Cortex of kidney (tissue), 1 donor: ENCODE measurements at places on chromosomes 7 and 10.

- DNase-seq = no peak
These were observed 171.1 kb upstream of the GRB10 start for GRCh38 chr7:50953820-50954219.

DNA sequence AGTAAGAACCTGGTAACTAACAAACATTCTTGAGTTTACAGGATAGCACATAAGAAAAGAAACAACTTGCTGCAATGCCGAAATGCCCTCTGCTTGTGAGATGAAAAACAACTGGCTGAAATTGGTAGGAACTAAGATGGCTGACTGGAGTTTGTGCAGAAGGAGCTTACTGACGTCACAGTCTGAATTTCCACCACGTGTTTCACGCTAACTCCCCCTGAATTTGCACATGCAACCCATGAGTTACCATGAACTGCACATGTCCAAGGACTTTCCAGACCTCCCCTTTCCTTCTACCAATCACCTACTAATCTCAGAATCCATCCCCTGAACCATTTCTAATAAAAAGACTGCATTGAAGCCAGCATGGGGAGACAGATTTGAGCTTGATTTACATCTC, 86.3 kb upstream of the KCND2 start:
- no peak for DNase-seq

GRCh38 chr10:22087402-22087738, 83.8 kb upstream of the DNAJC1 start:
- DNase-seq = no peak

- DNase-seq = no peak
These were observed 64.8 kb upstream of the TFEC start for GRCh38 chr7:116095396-116095795.

GRCh38 chr10:35015843-35016408, 74.2 kb downstream of the CUL2 start:
- no peak for DNase-seq

DNA sequence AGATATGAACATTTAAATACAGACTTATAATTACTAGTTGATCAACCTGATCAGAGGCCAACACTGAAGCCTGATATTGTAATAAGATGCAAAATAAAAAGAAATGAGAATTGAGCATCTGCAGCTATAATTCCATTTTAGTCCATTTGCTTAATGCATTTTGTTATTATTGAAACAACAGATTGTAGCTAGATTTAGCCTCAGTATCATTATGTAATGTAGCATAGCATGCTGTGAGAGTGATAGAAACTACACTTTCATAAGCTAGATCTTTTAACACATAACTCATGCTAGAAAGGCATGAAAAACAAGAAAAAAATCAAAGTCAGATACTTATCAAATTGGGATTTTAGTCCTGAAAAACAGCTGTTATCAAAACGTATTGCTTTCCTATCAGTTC, 292.7 kb upstream of the ADARB2 start:
- DNase-seq = no peak

DNA sequence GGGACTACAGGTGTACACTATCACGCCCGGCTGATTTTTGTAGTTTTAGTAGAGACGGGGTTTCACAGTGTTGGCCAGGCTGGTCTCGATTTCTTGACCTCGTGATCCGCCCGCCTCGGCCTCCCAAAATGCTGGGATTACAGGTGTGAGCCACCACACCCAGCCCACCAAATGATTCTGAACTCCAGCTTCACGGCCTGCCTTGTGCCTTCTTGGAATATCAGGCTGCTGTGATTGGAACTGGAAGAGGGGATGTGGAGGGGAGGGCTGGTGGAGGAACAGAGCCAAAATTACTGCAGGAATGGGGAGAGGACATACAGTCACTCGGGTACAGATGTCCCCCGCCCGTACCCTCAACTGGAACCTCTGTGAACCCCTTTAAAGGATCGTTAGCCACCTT, 268.4 kb downstream of the ACTR3B start:
- DNase-seq = no peak

- no peak for DNase-seq
These were observed 170.9 kb downstream of the RAMP3 start for GRCh38 chr7:45328403-45328981.

GRCh38 chr10:112525200-112525599, 78.2 kb downstream of the VTI1A start:
- no peak for DNase-seq

DNA sequence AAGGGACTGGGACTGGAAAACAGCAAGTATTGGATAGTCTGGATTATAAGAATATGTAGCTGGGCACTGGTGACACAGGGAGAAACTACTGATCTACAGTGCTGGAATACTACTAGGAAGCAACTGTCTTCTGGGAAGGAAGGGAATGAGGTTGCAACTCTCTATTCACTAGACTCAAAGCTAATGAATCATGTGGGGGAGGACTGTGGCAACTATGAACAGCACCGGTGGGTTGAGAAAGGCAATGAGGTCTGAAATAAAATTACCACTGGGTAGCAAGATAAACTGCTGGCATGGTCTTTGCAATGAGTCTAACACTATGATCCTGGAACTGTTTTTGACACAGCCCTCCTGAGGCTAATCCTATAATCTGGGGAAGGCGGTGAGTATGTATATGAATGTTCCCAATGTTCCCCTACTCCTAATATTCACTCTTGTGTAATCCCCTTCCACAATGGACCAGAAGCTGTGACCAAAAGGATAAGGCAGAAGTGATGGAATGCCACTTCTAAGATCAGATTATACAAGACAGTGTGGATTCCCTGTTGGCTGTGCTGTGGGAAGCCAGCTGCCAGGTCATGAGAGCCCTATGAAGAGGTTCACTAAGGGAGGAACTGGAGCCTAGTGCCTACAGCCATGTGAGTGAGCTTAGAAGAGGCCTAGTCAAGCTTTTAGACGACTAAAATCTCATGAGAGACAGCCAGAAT, 101.3 kb upstream of the DNAJB12 start:
- DNase-seq = no peak

- DNase-seq = no peak
These were observed 57.5 kb downstream of the UNCX start for GRCh38 chr7:1290026-1290678.

- DNase-seq = no peak
These were observed 39.2 kb downstream of the ENO4 start for GRCh38 chr10:116888380-116889055.

GRCh38 chr7:98879198-98879978, 1.1 kb downstream of the TRRAP start:
- no peak for DNase-seq

- DNase-seq = no peak
These were observed 37.7 kb upstream of the ZNF32 start for GRCh38 chr10:43686414-43686813.

- no peak for DNase-seq
These were observed 763.2 kb upstream of the LRRTM3 start for GRCh38 chr10:66162560-66163143.

- no peak for DNase-seq
These were observed 75.6 kb upstream of the GPR22 start for GRCh38 chr7:107394276-107394675.

DNA sequence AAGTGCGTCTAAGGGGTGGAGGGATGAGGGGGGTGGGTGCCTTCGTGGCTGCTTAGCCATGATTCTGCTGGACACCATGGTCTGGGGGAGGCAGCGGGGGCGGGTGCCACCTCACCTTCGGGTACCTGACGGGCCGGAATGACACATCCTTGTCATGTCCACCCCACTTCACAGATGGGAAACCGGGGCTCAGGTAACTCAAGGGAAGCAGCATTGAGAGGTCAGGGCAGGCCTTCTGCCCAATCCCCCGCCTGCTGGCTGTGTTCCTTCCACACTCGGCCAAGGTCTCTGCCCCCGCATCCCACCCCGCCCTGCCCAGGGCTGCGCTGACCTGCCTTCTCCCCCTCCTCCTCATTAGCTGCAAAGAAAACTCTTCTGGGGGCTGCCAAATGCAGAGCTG, 598.0 kb downstream of the PTPRN2 start:
- no peak for DNase-seq

DNA sequence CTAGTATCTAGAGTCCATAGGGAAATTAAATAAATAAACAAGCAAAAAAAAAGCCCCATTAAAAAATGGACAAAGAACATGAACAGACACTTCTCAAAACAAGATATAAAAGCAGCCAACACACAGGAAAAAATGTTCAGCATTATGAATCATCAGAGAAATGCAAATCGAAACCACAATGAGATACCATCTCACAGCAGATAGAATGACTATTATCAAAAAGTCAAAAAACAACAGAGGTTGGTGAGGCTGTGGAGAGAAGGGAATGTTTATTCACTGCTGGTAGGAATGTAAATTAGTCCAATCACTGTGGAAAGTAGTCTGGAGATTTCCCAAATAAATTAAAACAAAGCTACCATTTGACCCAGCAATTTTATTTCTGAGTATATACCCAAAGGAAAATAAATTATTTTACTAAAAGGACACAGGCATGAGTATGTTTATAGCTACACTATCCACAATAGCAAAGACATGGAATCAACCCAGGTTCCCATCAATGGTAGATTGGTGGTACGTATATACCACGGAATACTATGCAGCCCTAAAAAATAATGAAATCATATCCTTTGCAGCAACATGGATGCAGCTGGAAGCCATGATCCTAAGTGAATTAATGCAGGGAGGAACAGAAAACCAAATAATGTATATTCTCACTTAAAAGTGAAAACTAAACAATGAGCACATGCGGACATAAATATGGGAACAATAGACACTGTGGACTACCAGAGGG, 366.5 kb upstream of the SEMA3C start:
- DNase-seq = no peak

DNA sequence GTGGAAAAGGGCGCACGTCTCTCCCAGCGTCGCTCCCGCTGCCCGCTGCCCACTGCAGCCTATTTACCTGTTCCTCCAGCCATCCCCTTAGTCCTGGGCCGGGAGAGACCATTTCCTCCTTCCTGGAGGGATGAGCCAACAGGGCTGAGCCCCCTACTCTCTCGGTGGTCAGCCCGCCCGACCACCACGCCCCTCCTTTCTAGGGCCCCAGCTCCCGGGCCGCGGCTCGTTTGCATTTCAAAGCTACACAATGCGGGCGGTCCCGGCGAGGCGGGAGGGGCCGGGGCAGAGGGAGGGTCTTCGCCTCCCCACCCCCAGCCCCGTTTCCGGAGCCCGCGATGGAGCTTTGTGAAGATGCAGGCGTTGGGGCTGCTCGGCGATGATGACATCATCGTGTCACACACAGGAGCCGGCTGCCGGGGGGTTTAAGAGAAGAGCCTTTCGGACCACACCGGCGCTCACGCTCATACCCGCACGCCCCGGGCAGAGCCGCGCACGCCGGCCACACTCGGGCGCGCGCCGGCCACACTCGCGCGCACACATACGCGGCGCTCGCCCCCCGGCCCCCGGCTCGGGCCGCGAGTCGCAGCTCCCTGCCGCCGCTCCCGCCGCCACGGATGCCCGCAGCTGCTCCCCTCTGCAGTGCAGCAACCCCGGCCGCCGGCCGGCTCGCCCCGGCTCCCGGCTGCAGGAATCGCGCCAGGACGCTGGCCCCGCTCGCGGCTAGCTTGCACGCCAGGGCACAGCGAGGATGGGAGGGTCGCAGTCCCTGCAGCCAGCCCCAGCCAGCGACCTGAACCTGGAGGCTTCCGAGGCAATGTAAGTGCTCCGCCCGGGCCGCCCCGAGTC, 107.7 kb upstream of the BTBD16 start:
- DNase-seq = no peak

DNA sequence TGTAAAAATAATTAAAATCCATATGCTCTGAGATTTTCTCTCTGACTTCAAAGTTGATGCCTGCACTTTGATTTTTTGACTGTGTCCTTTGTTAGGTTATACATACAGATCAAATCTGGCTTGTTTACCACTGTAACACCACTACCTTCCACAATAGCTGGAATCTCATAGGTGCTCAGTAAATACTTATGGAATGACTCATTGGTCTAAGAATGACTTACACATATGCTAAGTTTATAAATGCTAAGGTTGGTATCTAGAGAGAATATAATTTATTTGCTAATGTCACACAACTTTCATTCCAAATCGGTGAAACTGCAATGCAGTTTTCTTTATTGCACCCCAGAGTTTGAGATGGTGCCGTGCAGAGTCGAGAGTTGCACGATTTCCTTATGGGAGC, 578.5 kb downstream of the SH2D4B start:
- no peak for DNase-seq

DNA sequence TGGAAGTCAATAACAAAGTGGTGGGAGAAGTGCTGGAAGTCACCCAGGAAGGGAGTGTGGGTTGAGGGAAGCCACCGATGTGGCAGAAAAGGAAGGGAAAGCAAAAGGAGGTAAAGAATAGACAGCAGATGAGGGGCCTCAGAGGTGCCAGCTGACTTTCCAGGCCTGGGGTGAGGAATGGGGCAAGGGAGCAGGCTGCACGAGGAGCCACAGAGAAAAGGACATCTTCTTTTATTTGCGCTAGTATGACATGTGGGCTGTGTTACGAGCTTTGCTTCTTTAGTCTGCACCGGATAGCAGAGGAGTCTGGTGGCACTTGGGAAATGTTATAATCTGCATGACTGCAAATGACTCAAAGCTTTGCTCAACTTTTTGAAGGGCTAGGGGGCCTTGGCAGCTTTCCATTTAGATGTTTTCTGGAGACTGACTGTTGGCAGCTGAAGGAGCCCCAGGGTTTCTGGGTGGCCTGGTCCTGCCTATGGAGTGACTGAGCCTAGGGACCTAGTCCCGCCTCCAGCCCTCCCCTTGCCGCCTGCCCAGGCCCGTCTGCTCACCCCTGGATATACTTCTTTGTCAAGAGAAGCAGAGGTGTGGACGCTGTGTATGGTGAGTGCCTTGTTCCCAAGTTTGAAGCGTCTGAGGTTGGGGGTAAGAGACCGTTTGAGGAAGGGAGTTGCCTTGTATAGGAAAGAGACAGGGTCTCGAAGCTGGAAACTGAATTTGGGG, 5.1 kb downstream of the PRXL2A start:
- no peak for DNase-seq
